ENCODE measurements at places on chromosomes 3 and 15.

DNA sequence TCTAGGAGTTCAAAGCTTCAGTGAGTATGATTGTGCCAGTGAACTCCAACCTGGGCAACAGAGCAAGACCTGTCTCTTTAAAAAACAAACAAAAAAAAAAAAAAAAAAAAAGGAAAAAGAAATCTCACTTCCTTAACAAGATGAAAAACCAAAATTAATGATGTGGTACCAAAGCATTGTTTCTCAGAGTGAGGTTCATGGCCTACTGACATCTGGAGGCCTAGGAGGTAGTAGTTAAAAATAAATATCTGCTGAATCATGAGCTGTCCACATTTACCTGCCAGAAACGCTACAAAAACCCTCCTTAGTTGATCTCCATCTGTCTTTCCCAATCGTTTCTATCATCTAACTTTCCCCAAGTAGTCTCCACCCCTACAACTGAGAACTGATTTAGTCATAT, 51.2 kb downstream of the EPHA6 start:
- DNase-seq, result no peak

- DNase-seq, result no peak
These were observed 590.8 kb downstream of the OTOL1 start for GRCh38 chr3:162087361-162087760.

DNA sequence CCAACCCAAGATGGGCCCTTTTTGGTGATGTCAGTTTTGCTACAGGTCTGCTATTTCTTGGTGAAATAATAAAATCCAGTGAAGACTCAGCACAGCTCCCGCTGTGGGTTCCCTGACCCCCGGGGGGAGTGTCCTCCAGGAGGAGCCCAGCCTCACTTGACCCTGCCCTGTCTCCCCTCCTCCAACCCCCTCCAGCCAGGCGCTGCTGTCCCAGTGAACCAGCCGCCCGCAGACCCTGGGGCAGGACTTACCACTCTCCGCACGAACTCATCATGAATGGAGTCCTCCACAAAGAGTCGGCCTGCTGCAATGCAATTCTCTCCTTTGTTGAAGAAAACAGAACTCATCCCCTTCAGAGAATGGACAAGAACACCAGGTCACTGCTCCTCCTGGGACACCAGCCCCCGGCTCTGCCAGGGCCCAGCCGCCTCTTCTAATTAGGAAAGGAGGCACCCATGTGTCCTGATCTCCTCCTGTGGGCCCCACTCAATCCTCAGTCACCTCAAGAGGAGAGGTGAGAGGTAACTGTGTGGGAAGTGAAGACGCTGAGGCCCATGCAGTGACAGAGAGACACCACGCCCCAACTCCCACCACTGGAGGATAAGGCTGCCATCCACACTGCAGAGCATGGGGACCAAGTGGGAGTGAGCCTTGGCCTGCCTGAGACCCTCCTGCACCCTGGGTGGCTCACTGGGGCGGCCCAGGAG, 28.8 kb upstream of the SLC41A3 start:
- no peak for DNase-seq

GRCh38 chr3:82520846-82521245, 759.4 kb upstream of the GBE1 start:
- DNase-seq, result no peak

DNA sequence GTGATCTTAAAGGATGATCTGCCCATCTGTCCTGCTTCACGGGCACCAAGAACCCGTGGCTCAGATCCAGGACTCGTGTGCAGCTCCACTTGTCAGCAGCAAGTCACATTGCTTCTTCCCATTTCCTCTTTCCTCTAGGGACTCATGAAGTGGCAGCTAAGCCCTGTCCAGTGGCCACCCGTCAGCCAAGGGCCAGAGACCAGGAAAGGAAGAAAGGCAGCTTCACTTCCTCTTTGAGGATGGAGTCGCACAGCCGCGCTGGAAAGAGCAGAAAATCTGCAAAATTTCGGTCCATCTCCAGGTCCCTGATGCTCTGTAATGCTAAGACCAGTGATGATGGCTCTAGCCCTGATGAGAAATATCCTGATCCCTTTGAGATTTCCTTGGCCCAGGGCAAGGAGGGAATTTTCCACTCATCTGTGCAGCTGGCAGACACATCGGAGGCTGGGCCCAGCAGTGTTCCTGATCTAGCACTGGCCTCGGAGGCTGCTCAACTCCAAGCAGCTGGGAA, 28.5 kb downstream of the IL16 start:
- DNase-seq, result no peak
